ENCODE measurements at places on chromosomes 7 and 10.

- ATAC-seq = peak; percentile 53
Observed at GRCh38 chr7:74183653-74184450, 9.7 kb downstream of the EIF4H start.

DNA sequence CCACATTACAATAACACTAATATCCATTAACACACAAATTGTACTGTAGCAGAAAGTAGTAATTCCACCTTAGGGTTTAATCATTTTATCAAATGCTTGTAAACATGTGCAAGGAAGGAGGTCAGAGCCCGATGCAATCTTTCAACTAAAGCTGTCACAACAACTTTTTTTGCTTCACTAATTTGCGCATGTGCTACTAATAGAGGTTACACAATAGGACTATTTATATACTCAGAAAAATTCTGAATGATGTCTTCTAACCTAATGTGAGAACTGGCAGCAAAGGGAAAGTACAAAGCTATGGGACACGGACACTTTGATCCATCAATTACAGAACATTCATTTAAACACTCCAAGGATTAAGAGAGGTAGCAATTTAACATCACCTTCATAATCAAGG is 244.4 kb downstream of the CHCHD3 start:
- ATAC-seq = no peak

GRCh38 chr7:20653636-20654035 is 38.2 kb downstream of the ABCB5 start:
- no peak for ATAC-seq

GRCh38 chr10:75197906-75198305 is 12.7 kb upstream of the VDAC2 start:
- ATAC-seq = no peak

DNA sequence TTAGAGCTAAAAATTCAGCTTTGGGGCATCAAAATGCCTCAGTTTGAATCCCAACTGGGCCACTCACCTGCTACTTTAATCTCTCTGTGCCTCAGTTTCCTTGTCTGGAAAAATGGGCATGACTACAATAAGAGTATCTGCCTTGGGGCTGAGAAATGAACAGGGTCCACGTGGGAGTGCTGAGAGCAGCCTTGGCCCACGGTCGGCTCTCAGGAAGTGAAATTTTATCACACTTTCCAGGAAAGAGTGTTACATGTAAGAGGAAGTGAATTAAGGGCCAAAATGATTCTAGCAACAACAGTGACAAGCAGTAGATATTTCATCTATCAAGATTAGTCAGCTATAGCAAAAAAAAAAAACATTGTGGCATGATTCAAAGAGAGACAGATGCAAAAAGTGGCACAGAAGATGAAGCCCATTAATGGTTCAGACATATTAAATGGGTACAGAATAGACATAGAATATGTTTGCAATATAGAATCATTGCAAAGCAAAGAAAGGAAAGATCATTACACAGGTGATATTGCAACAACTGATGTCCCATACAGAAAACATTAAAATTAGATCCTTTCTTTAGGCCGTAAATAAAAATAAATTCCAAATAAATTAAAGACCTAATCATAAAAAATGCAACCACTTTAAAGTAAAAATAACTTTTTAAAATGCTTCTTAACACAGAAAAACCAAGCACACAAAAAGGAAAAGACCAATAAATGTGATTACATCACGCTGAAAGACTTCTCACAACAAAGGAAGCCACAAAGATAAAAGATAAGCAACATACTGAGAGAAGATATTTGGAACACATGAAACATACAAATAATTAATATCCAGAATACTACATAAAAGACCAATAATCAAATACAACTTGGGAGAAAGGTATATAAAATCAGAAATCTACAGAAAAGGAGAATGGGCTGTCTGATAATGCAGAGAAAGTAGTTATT is 4.3 kb downstream of the TMEM273 start:
- ATAC-seq = peak; percentile 61

DNA sequence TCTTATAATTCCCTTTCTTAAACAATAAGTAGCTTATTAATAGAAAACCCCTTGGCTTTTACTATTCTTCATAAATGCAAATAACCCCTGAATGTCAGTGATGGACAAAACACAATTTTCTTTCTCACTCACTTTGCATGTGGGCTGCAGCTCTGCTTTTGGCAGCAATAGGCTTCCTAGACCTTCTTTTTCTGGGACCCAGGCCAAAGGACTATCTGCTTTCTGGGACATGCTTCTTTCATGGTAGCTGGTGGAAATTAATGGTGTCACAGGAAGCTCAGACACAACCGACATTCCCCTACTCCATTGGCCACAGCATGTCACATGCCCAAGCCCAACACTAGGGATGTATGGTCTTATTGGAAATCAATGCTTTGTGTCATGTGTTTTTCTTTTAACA is 134.3 kb upstream of the MDFIC start:
- ATAC-seq = no peak

DNA sequence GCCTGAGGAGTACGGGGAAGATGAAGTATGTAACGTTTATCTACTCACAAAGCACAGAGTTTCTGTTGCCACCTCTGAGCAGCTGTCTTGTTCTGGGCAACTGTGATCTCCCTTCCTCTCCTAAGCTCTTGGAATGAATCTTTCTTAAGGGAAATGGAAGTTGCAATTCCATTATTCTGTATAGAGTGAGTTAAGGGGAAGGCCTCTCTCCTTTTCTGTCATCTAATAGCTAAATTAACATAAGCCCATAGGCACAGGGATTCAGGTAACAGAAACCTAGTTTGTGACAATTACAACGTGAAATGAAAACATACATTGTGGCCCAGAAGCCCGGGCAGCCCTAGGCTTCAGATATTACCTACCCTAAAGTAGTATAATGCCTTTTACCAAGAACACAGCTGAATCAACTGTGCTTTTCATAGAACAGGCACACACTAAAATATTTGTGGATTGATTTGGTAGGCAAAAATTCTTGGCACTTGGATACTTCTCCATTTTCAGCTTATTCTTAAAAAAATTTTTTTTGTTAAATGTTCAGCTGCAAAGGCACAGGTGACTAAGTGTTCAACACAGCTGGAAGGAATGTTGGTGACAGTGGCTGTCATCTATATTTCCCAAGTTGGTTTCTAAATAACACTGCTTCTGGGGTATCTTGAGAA is 3.8 kb upstream of the PDCD4 start:
- no peak for ATAC-seq

- ATAC-seq = no peak
Observed at GRCh38 chr7:46206476-46207060, 285.5 kb upstream of the IGFBP3 start.

DNA sequence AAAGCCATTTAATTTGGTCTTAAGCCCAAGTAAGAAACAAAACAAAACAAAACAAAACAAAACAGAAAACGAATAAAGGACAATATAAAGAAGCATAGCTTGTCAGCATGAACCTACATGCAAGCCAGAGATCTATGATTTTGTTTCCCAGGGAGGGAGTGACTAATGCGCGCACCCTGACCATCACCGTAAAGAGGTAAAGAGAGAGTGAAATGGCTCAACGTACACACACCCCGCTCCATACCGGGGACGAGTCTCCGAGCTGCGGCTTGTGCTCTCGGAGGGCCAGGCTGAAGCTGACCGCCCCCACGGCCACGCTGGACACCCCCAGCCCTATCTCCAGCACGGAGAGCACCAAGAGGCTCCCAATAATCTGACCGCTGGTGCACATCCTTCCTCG is 1.1 kb downstream of the TMEM196 start:
- no peak for ATAC-seq

DNA sequence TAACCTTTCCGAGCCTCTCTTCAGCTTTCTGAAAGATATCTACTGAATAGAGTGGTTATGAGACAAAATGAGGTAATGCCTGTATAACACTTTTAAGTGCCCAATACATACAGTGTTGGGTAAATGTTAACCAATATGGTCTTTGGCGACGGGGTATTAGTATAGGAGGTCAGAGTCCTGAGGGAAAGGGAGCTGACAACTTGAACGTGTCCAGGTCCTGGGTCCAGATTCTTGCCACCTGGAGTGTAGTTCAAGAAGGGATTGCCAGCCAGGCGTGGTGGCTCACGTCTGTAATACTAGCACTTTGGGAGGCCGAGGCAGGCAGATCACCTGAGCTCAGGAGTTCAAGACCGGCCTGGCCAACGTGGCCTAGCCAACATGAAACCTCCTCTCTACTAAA is 76.0 kb downstream of the ZFAND4 start:
- ATAC-seq = no peak

GRCh38 chr7:44574287-44574872 is 672 bp upstream of the DDX56 start:
- no peak for ATAC-seq

DNA sequence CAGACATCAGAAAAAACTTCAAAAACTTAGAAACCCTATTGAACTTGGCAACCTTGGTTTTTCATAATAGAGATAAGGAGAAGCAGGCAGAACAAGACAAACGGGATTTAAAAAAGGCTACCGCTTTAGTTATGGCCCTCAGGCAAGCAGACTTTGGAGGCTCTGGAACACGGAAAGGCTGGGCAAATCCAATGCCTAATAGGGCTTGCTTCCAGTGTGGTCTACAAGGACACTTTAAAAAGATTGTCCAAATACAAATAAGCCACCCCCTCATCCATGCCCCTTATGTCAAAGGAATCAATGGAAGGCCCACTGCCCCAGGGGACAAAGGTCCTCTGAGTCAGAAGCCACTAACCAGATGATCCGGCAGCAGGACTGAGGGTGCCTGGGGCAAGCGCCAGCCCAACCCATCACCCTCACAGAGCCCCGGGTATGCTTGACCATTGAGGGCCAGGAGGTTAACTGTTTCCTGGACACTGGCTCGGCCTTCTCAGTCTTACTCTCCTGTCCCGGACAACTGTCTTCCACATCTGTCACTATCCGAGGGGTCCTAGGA is 115.3 kb downstream of the NRCAM start:
- no peak for ATAC-seq

GRCh38 chr7:103905997-103906396 is 83.5 kb downstream of the RELN start:
- ATAC-seq = no peak

GRCh38 chr10:133115976-133116375 is 28.3 kb downstream of the ADGRA1 start:
- ATAC-seq = peak; percentile 34

All from stimulated activated memory B cell treated with anti-CD40 and anti-IgM and Interleukin-4, amounts not matched to agents 10 μg/mL and 1 μg/mL and 100 μg/mL, for 72 hours (primary cell).